Activated CD8-positive, alpha-beta memory T cell treated with anti-CD3 and anti-CD28 coated beads for 1 hour (primary cell): ENCODE measurements at places on chromosomes 2 and 18.
A peak's percentile ranks its signal among the peaks of the same experiment; 100 is the strongest.

DNA sequence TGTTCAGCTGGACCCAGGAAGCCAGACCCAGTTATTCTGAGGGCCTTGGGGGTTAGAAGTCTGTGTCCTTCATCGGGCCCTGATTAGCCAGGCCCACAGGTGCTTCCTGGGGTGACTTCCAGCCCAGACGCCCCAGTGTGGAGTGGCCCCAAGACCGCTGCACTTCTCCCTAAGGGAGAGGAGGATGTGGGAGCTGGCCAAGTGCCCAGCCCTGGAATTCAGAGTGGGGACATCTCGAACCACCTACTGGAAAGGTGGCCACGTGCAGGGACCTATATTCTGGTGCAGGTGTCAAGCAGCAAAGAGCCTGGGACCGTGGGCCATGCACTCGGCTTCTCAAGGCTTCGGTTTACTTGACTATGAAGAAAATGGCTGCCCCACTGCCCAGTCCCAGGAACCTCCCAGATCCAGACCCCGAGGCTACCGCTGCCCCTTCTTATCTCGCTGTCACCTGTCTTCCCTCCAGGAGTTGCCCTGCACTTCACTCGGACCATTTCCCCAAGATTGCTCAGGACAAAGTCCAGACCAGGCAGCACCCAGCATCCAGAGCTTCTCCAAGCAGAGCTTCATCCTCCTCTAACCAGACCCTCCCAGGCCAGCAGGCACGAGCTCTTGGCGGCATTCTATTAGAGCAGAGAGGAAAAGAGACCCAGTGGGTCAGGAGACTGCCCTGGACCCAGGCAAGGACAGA is 142.8 kb upstream of the ID2 start:
- DNase-seq, result no peak

DNA sequence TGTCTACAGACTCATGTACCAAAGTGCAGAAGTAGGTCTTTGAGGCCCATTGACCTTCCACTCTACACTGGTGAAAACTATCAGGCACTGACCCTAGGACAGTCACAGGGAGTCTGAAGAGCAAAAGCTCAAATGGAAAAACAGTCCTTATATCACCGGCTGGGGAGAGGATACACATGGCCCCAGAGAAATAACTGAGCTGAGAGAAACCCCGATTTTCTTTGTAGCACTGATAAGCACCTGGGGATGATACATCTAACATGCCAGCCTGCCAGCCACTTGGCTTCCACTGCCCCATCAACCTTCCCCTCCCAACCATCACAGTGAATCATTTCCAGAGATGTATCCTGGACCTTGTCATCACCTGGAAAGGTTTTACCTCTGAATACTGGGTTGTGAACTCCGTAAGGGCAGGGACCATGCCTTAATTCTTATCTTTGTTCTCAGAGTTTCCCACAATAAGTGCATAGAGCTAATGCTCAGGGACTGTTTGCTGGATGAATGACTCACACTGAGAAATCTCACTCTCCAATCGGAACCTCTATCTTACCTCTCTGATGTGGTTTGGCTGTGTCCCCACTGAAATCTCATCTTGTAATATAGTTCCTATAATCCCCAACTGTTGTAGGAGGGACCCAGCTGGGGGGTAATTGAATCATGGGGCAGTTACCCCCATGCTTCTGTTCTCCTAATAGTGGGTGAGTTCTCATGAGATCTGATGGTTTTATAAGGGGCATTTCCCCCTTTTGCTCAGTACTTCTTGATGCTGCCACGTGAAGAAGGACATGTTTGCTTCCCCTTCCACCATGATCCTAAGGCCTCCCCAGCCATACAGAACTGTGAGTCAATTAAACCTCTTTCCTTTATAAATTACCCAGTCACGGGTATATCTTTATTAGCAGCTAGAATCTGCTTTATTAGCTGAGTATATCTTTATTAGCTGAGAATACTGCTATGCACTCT is 37.1 kb downstream of the EVA1A start:
- no peak for DNase-seq

- DNase-seq, result no peak
Measured at GRCh38 chr18:63237881-63238692, 81.5 kb downstream of the BCL2 start.

GRCh38 chr2:47072728-47073191 is 82.3 kb downstream of the STPG4 start:
- no peak for DNase-seq

- no peak for DNase-seq
Measured at GRCh38 chr2:75787532-75788132, 76.9 kb upstream of the GCFC2 start.

GRCh38 chr2:75289771-75290170 is 90.5 kb upstream of the TACR1 start:
- DNase-seq, result no peak

GRCh38 chr2:237968048-237968862 is 1.4 kb downstream of the UBE2F start:
- no peak for DNase-seq

GRCh38 chr2:54574107-54574859 is 118.2 kb downstream of the SPTBN1 start:
- peak; percentile 61 for DNase-seq

DNA sequence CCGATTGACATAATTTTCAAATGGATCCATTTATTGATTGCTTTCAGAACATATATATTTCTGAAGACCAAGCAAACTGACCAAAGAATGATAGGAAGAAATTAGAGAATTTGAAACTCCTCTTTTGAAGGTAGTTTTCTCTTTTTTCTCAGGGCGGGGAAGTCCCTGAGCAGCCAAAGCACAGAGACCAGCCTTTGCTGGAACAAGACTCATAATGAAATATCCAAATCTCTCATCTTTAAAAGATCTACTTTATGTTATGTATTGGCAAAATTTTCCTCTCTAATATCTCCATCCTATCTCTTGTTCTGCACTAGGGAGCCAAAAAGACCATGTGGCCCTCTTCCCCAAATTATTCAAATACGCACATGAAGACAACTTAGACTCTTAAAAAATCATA is 379.0 kb upstream of the TCF4 start:
- no peak for DNase-seq

GRCh38 chr2:121664713-121665112 is 15.5 kb upstream of the CLASP1 start:
- DNase-seq, result no peak

DNA sequence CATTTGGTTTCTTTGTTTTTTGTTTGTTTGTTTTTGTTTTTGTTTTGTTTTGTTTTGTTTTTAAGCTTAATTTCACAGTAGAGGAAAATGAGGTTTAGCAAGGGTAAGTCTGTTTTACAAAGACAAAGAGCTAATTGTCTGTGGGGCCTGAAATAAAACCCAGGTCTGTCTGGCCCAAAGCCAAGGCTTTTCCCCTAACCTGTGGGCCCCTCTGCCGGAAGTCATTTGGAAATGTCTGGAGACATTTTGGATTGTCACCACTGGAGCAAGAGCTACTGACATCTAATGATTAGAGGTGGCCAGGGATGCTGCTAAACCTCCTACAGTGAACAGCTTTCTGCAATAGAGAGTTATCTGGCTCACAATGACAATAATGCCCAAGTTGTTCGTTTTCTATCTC is 167.2 kb downstream of the MAP2 start:
- DNase-seq, result no peak

- DNase-seq, result no peak
Measured at GRCh38 chr2:150391779-150392178, 95.7 kb downstream of the RND3 start.

- no peak for DNase-seq
Measured at GRCh38 chr2:240384711-240385450, 50.6 kb upstream of the GPC1 start.

GRCh38 chr2:18387441-18388206 is 172.8 kb downstream of the RDH14 start:
- no peak for DNase-seq

GRCh38 chr2:2547911-2548310 is 216.8 kb upstream of the MYT1L start:
- no peak for DNase-seq

DNA sequence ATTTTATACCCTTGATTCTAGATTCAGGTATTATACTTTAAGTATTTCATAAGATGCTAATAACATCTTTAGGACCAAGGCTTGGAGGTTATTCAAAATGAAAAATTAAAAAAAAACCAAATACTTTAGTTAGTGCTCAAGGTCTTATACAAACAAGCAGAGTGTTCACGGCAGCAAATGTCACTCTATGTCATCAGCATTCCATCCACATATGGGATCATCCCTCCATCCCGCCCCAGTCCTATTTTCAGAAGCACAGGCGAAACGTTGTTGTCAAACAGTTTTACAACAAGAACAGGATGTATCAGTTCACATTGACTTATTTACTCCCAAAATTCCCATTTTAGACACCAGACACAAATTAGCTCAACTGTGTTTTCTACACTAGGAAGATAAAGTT is 83.7 kb downstream of the DSEL start:
- no peak for DNase-seq

DNA sequence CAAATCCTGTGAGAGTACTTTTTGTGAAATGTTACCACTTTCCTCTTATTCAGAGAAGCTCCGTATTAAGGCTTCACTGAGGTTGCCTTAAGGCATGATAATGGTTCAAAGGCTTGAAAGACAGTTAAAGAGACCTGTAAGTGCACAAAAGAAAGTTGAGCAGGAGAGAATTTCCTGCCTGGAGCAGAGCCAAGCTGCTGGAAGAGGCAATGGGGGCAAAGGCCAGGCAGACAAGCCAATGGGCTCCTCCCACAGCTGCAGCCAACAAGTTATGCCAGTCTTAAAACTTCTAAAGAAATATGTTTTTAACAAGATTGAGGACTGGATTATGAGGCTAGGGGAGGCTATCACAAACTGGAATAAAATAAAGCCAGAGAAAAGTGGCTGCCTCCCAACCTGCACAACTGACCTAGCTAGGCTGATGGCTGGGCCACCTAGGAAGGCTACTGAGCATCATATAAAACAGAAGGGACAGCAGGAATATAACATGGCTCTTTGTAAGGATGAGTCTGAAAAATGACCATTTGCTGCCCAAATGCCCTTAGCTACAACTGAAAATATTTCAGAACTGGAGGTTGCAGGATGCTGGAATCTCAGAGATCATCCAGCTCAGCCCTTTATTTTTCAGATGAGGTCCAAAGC is 2.1 kb downstream of the IL1B start:
- no peak for DNase-seq
